ENCODE measurements at places on chromosomes 1 and 21.

DNA sequence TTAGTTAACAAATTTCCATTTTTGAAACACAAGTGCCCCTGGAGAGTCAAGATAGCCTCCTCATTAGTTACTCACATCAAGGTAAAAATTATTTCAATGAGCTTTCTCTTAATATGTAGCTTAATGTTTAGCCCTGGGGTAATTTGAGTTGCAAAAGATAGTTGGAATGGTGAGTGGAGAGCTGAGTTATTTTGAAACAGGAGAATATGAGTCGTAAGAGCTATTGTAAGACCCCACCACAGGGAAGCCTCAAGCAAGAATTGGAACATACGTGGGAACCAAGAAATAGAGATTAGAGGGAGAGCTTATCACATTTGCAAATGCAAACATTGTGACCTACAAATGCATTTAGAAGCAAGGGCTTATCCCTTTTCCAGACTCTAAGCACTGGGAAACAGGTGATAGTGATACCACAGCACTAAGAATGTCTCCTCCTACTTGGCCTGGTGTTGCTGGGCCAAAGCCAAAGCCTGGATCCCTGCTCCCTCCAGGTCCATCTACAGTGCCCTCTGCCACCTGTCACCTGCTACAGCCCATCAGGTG is 635.1 kb downstream of the PTPRC start:
- DNase-seq, result no peak

DNA sequence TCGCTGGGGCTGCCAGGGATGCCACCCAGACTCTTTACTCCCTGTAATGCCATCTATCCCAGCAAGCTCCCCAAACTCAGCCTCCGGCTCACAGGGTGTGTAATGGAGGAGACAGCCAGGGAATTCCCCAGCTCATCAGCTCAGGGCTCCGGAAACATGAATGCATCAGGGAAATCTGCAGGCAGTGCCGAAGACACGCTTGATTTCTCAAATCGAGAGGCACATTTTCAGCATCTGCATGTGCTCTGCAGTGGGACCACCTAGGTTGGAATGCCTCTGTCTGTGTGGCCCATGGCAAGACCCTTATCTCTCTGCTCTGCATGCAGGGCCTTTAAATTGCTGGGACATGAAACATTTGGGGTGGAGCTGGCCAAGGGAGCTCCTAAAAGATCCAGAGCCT is 170.1 kb downstream of the TRABD2B start:
- DNase-seq, result no peak

DNA sequence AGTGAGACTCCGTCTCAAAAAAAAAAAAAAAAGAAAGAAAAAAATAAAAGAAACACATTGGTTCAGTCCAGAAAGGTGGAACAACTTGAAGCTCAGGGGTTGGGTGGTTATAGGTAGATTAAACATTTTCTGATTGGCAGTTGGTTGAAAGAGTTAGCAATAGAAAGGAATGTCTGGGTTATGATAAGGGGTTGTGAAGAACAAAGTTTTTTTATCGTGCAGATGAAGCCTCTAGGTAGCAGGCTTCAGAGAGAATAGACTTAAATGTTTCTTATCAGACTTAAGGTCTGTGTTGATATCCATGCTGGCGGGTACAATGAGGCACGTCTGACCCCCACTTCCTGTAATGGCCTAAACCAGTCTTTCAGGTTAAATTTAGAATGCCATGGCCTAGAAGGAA is 45.0 kb upstream of the PDE9A start:
- no peak for DNase-seq

- DNase-seq, result no peak
Measured at GRCh38 chr1:230281556-230281955, 144.6 kb downstream of the PGBD5 start.

- no peak for DNase-seq
Measured at GRCh38 chr1:104630567-104631149, 881.0 kb downstream of the AMY1C start.

GRCh38 chr1:223845810-223846682 is at the start of gene TP53BP2:
Gene TP53BP2 (minus strand): TSS chr1:223845947. CDS start chr1:223845680, 267 bp downstream.
- DNase-seq, result peak; percentile 92

GRCh38 chr1:167463875-167464575 is 54.3 kb downstream of the CD247 start:
- DNase-seq, result no peak

DNA sequence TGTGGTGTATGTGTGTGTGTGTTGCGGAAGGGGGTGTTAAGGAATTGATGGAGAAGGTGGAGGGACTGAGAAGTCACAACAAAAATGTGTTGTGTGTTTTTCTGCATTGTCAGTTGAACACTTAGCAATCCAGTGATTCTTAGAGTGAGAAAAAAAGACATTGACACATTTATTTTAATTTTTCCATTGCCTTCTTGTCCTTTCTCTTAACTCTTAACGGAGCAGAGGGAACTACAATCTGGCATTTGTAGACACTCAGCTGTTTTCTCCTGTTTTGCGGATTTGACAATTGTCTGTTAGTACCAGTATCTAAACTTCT is 725 bp downstream of the C1orf53 start:
- no peak for DNase-seq

DNA sequence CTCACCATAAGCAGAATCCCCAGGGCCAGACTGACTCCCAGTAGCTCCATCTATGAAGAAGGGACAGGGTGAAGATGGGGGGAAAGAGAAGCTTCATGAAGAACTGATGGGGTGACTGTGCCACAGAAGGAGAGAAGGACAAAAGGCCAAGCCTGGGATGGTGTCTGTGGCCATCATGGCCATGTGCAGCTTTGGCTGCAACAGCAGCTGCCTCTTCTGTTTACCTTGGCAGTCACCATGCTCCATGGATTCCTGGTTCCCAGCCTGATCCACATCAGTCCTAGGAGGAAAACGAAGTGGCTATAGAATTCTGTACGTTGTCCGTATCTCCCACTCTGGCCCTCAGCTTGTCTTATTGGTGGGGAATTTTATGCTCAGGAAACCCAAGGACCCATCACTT is 12.0 kb downstream of the SEMA6C start:
- peak; percentile 15 for DNase-seq

- no peak for DNase-seq
Measured at GRCh38 chr1:246292571-246292970, 214.5 kb downstream of the SMYD3 start.

Data from NCI-H774 (cell line).